GM04504 (cell line): ENCODE measurements at places on chromosomes 2 and 18.

- DNase-seq = no peak
Measured at GRCh38 chr2:179822540-179822939, 38.9 kb downstream of the ZNF385B start.

GRCh38 chr2:127645395-127646291 is at the start of gene GPR17:
GPR17 (plus strand) TSS chr2:127646153; CDS start chr2:127650736, 4,583 bp downstream.
- no peak for DNase-seq

DNA sequence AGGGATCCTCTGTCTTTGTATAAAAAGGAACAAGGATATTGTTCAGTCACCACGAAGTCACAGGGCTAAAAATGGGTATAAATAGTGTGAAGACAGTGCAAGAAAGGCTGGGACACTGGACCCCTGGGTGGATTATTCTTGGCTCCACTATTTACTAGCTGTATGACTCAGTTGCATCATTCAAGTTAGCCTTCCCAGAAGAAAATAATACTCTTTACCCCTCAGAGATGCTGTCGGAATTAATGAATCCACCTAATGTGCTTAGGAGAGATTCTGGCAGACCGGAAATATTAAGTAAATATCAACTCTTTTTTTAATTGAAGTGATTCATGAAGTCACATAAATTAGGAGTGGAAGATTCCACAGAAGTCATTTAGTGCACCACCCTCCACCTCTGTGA is 98.9 kb downstream of the SPHKAP start:
- no peak for DNase-seq

GRCh38 chr2:51387235-51387634 is 355.3 kb upstream of the NRXN1 start:
- DNase-seq = no peak
